NCI-H510A treated with DMSO at 0.1 percent for 48 hours (cell line): ENCODE measurements at places on chromosomes 2 and 18.

DNA sequence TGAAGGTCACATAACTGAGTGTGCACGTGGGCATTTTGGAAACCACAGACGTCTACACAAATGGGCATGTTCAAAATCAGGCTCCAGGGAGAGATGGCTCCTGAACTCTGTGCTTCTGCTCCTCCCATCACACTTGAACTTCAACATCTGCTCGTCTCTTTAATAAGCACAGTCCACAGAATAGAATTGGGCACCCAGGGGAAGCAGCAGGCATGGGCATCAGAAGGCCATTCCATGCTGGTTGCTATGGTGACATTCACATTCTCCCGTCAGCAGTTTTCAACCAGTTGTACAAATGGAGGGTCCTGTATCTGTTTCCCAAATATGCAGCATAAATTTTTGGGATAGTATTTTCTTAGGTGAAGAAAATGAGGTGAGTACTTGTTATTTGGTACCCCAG, 183.7 kb upstream of the COPS8 start:
- DNase-seq: no peak

GRCh38 chr2:99084256-99084655, 57.3 kb upstream of the C2orf15 start:
- DNase-seq: no peak

GRCh38 chr2:9750224-9751215, 92.8 kb upstream of the TAF1B start:
- no peak for DNase-seq

- peak; percentile 9 for DNase-seq
These were observed 85.0 kb downstream of the WDSUB1 start for GRCh38 chr2:159201360-159202063.

DNA sequence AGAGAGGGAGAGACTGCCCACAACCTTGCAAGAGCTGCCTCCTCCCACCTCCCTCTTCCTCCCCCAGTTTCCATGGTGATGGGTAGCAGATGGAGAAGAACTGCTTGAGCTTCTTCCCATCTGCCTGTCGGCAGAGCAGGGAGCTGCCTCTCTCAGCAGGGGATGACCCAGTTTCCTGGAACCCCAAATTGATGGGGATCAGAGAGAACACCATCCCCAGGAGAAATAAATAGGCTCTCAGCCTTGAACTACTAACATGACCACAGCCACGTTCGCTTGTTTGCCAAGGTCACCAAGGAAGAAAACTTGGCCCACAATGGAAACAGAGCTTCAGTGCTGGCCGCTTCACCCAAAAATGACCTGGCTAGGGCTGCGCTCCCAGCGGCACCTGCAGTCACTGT, 82.2 kb downstream of the ADD2 start:
- no peak for DNase-seq

DNA sequence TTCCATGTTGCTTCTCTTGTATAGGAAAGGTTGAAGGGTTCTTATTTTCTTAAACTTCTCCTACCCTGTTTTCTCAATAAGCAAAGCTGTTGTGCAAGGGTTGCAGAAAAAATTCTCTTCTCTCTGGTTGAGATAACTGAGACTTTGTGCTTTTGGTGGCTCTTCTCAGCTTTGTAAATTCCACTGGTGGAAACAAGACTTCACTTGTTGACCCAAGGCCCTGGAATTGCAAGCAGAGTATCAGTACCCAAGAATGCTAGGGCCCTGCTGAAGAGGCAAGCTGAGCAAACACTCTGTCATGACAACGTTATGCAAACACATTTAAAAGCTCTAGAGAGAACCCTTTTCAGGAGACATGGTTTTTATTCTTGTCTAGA, 294.7 kb upstream of the EPAS1 start:
- peak; percentile 71 for DNase-seq

DNA sequence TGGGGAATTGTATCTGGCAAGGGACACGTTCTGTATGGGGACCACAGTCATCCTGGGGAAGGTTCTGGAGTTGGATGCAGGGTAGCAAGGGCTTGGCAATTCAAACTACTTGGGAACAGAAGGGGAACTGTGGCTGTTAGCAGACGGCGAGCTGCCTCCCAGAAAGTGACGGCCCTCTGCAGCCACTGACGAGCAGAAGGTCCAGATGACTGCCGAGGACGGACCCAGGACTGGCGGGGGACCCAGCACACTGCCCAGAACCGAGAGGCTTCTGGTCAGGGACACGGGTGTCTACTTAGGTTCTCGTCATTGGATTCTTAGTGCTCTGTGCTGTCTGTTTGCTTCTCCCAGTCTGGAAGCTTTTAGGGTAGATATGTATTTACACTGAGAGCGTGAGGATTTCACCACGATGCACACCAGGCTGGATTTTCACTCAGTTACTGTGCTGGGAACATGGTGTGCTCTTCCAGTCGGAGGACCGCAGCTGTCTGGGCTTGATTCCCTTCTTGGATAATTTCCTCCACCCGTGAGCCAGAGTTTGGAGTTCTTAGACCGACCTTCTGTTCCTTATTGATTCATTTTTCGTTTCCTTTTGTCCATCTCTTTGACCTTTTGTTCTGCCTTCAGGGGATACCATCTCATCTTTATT, 13.4 kb downstream of the GPR35 start:
- DNase-seq: no peak

DNA sequence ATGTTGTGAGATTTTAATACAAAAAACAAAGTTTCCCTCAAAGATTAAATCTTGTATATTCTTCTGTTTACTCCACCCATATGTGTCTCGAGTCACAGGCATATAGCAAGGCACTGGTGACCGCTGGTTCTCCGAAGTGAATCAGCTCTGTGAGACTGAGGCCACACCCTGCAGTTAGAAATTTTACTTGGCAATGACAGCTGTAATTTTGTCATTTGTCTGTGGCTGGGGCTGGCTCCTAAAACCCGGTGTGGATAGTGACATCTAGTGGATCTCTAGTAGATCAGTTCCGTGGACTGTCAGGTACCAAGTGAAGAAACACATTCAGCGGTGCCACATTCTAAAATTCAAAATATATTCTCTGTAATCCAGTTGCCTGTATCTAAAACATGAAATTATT, 278.0 kb downstream of the NEDD4L start:
- peak; percentile 87 for DNase-seq

GRCh38 chr2:186695081-186695756, 1.4 kb downstream of the FAM171B start:
- DNase-seq: peak; percentile 30
